NCI-H2227 treated with DMSO at 0.1 percent for 48 hours (cell line): ENCODE measurements at places on chromosomes 13 and 19.

GRCh38 chr13:108594153-108594552 lies 35.3 kb upstream of the MYO16 start:
- no peak for DNase-seq

DNA sequence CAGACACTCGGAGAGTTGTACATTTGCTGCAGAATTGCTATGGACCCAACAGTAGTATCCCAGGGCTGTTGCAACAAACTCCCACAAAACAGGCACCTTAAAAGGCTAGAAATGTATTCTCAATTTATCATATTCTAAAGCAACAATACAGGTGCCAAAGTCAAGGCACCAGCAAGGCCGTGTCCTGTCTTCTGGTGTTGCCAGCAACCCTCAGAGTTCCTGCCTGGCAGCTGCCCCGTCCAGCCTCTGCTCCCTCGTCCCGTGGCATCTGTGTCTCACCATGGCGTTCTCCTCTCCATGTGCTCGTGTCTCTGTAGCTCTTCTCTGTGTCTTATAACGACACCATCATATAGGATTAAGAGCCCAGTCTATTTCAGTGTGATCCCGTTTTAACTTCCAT lies 67.7 kb upstream of the ARGLU1 start:
- DNase-seq: no peak

GRCh38 chr13:75149776-75150175 lies 332.2 kb downstream of the TBC1D4 start:
- DNase-seq: no peak

GRCh38 chr13:51557438-51557837 lies 26.8 kb upstream of the WDFY2 start:
- no peak for DNase-seq

DNA sequence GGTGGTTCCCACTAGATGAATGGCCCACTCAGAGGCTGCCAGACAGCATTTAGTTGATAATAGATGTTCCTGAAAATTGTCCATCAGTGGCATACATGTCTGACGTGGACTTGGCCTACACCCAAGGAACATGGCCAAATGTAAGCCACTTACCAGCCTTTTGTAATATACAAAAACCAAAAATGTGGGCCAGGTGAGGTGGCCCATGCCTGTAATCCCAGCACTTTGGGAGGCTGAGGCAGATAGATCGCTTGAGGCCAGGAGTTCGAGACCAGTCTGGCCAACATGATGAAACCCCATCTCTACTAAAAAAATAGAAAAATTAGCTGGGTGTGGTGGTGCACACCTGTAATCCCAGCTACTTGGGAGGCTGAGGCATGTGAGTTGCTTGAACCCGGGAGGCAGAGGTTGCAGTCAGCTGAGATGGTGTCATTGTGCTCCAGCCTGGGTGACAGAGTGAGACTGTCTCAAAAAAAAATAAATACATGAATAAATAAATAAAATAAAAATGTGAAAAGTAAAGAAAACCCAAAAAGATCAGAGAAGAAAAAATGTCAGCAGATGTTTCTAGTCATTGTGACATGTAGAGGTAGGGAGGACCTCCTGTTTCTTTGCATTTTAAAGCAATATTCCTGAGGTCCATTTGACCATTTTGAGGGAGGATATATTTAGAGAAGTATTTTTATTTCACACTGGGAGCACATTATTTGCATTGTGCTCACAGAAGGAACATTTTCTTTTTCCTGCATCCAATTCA lies 7.1 kb upstream of the WTIP start:
- no peak for DNase-seq

- peak; percentile 2 for DNase-seq
Observed at GRCh38 chr13:32911506-32911905, 104.7 kb upstream of the KL start.

DNA sequence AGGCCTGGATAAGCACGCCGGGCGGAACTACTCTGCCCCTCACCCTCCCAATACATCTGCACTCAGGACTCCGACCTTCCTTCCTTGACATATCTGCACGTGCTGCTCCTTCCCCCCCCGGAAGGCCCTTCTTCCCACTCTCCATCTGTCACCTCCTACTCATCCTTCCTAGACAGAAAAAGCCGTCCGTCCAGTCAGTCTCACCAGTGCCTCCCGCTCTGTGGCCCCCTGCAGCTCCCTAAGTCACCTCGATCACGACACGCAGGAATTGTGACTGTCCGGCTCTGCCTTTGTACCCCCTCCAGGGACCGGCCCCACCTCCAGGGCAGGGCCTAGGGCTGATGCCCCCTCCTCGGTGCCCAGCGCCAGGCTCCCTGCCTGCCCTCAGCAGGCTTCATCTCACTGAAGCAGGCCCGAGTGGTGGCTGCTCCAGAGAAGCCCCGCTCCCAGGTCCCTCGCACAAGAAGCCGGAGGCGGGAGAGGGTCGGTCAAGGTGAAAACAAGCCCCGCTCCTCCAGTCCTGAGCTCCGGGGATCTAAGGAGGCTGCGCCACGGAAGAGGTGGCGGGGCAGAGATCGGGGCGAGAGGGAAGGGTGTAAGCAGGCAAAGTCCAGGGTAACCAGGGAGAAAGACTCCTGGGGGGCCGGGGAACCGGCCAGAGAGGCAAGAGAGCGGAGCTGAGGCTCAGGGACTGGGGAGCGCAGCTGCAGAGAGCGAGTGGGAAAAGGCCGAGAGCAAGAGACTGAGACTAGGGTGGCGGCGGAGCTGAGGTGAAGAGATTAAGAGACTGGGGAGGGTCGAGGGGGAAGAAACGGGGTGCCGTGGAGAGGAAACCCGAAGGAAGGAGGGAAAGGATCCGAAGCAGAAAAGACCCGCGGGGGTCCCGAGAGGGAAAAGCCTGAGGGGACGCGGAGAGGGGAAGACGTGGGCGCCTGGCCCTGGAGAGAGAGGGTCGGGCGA lies 1.1 kb downstream of the PPP6R1 start:
- DNase-seq: peak; percentile 30

GRCh38 chr19:7910321-7911161 lies 4.1 kb upstream of the TGFBR3L start:
- DNase-seq: no peak

- no peak for DNase-seq
Observed at GRCh38 chr13:58566176-58566575, 934.6 kb downstream of the PCDH17 start.

GRCh38 chr19:34454091-34454490 lies 25.9 kb downstream of the UBA2 start:
- DNase-seq: no peak

DNA sequence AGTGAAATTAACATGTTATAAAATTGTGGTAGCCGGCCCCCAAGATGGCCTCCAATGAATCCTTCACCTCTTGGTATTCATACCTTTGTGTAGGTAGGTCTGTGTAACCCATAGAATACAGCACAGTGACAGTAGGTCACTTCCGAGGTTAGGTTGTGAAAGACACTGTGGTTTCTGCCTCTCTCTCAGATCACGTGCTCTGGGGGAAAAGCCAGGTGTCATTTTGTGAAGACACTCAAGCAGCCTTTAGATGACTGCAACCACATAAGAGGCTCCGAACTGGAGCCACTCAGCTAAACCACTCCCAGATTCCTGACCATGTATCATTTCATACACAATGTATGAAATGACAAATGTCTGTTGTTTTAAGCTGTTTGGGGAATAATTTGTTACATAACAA lies 9.8 kb upstream of the USPL1 start:
- no peak for DNase-seq

- no peak for DNase-seq
Observed at GRCh38 chr13:42367831-42368230, 95.9 kb downstream of the AKAP11 start.

DNA sequence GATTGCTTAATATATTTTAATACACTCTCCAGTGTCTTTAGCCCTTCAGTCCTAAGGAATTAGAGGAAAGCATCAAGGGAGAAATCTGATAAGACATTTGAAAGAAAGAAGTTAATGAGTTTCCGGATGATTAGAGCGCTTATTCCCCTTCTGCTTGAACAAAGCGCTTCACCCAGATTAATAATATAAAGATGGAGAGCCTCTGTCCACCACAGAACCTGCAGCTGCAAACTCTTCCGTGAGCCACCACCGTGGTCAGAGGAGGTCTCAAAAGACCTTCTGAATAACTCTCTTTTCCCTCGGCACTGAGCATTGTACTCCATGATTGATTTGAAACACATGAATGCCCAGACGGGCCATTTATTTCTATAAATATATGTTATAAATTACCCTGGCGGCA lies 14.2 kb upstream of the TUBGCP3 start:
- DNase-seq: peak; percentile 57

GRCh38 chr13:25169356-25169755 lies 2.7 kb downstream of the AMER2 start:
- DNase-seq: no peak

GRCh38 chr19:1017115-1017905 lies 3.6 kb downstream of the TMEM259 start:
- no peak for DNase-seq

DNA sequence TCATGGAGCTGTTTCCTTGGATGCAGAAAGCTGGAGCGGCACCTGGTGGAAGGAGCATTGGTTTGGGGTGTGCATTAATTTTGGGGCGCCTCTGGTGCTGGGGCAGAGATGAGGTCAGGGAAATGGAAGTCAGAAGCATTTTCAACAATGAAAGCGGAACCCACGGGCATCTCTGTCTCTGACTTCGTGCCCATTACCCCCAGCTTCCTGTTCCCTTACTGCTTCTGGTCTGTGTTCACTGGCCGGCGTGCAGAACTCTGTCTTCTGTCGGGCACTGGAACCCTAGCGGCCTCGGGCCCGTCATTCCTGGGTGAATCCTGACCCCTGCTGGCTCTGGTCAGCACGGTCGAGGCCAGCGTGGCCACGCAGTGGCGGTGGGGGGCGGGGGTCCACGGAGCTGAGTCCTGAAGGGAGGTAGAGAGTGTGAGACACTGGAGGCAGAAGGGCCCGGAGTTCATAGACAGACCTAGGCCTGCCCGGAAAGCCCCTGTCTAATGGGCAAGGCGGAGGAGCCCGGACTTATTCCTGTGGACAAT lies 7.9 kb upstream of the LINGO3 start:
- no peak for DNase-seq
